GM12891 (cell line): ENCODE measurements at places on chromosomes 1 and 21.

DNA sequence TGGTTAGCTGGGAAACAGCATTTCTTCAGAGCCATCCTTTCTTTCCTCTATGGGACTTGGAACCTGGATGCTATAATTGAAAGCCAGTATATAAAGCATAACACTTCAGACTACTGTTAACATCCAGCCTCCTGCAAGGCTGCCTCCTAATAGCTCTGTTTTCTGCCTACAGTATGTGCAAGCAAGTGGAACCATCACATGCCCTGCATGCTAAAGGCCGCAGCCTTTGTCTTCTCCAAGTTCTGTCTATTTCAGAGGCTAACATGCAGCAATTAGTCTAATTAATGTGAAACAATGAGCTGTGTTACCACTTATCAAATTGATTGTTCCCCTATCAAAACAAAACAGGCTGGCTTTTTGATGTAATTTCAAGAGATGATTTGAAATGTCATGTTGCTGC lies 82.7 kb upstream of the ESRRG start:
- no peak for DNase-seq

GRCh38 chr1:117092594-117092993 lies 29.0 kb downstream of the TRIM45 start:
- DNase-seq = no peak

DNA sequence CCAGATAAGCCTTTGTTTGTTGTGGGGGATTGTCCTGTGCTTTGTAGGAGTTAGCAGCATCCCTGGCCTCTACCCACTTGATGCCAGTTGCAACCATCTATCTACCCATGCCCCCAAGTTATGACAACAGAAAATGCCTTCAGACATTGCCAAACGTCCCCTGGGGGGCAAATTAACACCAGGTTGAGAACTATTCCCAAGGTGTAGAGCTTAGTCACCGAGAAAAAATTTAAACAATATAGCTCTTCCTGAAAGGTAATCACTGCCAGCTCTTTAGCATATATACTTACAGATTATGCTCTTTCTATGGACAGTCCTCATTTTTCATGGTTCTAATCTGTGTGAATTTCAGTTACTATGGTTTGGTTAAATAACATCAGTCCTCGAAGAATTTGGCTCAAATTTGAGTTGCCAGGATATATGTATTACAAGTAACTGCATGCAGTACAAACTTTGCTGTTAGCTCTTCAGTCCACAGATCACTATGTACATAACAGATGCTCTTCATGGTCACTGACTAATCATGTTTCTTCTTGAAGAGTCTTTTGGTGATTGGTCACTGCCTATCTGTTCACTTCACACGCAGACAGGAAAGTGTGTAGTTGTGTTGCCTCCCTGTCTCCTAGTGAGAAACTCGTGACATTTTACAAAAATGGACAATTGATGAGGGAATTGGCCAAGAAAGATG lies 25.2 kb downstream of the MAPKAPK2 start:
- DNase-seq = no peak

DNA sequence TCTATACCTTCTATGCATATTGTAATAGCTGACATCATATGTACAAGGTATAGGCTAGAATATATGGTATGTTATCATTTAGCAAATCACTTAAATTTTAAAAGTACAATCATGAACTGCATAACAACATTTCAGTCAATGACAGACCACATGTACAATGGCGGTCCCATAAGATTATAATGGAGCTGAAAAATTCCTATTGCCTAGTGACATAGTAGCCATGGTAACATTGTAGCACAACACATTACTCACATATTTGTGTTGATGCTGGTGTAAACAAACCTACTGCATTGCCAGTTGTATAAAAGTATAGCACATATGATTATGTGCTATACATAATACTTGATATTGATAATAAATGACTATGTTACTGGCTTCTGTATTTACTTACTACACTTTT lies 8.9 kb downstream of the RAB3B start:
- DNase-seq = no peak

GRCh38 chr1:113976609-113977278 lies 2.5 kb upstream of the OLFML3 start:
- no peak for DNase-seq

- no peak for DNase-seq
Measured at GRCh38 chr1:2441746-2442145, 29.4 kb upstream of the PEX10 start.

DNA sequence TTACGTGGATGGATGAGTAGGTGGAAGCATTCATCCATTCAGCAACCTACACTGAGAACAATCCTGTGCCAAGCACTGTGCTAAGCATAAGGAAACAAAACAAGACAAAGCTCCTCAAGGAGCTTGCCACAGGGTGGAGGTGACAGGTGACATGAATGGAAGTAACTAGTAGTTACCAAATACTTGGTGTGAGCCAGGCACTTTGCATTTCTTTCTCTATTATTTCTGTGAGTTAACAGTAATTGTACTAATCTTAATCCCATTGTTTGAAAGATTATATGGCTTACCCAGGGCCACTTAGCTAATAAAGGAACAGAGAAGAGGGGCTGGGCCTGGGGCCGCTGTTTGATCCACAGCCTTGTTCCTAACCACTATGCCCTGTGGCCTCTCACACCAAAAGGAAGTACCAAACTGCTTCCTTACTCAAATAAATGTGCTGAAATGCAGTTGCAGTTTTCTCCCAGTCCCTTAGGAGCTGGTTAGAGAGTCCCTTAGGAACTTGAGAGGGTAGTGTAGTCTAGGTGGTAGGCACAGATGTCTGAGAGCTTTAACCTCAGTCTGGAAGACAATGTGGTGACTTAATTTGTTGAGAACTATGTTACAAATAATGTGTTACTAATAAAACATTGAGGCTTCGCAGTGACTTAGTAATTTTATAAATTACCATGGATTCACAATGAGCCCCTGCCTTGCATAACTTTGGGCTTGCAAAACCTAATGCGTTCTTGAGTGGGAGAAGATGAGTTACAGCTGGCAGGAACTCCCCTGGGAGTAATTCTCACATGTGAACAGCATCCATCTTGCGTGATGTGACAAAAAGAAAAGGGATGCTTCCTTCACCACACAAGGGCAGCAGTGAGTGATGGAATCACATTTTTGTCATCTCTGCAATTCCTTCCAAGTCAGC lies 69.8 kb downstream of the MPZL1 start:
- no peak for DNase-seq

- no peak for DNase-seq
Measured at GRCh38 chr1:34378968-34379856, 202.5 kb downstream of the C1orf94 start.

DNA sequence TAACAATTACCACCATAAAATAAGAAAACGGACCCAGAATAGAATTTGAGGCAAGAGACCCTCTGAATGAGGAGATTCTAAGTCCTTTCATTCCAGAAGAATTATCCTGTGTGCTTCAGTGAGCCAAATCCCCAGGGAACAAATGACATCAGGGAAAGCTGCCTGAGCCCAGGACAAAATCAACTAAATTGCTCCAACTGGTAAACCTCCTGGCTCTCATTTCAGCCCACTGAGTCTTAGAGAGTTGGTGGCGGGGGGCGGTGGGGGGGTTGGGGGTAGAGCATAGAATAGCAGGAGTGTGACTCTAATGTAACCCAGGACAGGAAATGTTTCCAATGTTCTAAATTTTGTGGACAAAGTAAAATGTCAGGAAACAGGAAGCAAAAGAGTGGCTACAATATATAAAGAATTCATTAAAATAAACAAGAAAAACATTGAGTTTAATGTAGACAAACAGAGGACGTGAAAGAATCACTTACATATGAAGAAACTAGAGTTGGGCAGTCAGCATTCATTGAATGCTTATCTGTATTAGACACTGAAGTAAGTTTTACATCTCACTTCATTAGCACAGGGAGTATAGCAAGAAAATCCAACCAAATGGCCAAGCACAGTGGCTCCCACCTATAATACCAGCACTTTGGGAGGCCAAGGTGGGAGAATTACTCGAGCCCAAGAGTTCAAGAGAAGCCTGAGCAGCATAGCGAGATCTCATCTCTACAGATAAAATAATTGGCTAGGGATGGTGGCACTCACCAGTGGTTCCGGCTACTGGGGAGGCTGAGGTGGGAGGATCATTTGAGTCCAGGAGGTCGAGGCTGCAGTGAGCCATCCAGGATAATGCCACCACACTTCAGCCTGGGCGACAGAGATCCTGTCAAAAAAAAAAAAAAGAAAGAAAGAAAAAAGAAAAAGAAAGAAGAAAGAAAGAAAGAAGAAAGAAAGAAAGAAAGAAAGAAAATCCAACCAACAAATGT lies 75.1 kb downstream of the DHRS3 start:
- no peak for DNase-seq
